ENCODE measurements at places on chromosomes 7 and 10.

- no peak for DNase-seq
- no peak overlapping the region for H3K4me3 ChIP-seq
- no peaks in the 10 kb centered on the region for H3K27me3 ChIP-seq
- peaks cover 40% of the 10 kb centered on the region for H3K4me1 ChIP-seq
- H3K36me3 ChIP-seq = peaks cover 51% of the 10 kb centered on the region
Observed at GRCh38 chr10:96880575-96880974, 48.5 kb downstream of the LCOR start.

DNA sequence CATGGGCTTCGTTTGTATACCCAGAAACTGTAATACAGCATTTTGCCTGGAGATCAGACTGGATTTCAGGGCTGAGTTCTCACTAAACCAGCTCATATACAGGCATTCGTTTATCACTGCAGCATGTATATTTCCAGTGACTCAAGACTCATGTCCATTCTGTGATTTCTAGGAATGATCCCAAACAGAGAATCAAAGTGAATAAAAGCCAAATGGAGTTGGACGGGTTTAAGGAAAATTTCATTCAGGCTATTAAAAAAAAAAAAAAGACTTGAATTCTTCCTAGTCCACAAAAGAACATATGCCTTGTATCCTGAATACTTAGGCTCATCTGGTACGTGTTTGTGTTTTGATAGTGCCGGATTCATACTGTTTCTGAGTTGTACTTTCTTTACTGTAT, 46.8 kb downstream of the TET1 start:
- H3K27ac ChIP-seq = no peak overlapping the region
- no peak for DNase-seq
- peaks cover 2% of the 10 kb centered on the region for H3K36me3 ChIP-seq
- H3K27me3 ChIP-seq = no peaks in the 10 kb centered on the region

- peaks cover 7% of the 10 kb centered on the region for H3K4me1 ChIP-seq
- H3K4me3 ChIP-seq = no peak overlapping the region
- peaks cover 13% of the 10 kb centered on the region for H3K27me3 ChIP-seq
- H3K36me3 ChIP-seq = no peaks in the 10 kb centered on the region
- no peak for DNase-seq
- H3K27ac ChIP-seq = no peak overlapping the region
Observed at GRCh38 chr7:55081472-55082227, 62.8 kb downstream of the EGFR start.

- no peak overlapping the region for H3K27ac ChIP-seq
- no peak for DNase-seq
- no peaks in the 10 kb centered on the region for H3K36me3 ChIP-seq
- no peak overlapping the region for H3K4me3 ChIP-seq
- no peaks in the 10 kb centered on the region for H3K27me3 ChIP-seq
- H3K4me1 ChIP-seq = no peaks in the 10 kb centered on the region
Observed at GRCh38 chr7:42161719-42162118, 75.3 kb downstream of the GLI3 start.

- peak; percentile 59 for DNase-seq
- H3K27me3 ChIP-seq = peaks cover 5% of the 10 kb centered on the region
- no peak overlapping the region for H3K27ac ChIP-seq
- H3K4me1 ChIP-seq = no peaks in the 10 kb centered on the region
Observed at GRCh38 chr7:123624527-123625183, 23.0 kb downstream of the ASB15 start.
